ENCODE measurements at places on chromosomes 6 and 20.

DNA sequence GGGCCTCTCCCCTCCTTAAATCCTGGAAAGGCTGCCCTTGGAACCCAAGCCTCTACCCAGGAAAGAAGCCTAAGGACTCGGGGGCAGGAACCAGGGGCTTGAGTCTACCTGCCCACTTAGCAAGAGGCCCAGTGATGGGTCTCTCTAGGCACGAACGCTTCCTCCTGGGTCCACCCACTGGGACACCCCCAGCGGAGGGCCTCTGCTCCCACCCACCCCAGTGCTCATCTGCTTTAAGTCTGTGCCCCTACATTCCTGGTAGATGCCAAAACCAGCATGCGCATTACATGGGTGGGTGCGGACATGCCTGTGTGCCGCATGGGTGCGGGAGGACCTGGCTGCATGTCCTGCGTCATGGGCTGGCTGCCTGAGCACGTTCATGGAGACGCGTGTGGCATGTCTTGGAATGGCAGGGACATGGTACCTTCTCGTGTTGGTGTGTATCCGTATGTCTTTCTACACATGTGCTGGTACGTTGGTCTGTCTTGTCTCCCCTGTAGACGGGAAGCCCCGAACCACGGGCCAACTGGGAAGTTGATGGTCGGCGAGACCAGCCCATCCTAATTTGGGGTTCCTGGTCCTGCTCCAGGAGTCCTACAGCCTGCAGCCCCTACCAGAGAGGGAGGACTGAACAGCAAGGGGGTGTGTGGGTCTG is 29.3 kb downstream of the SNPH start:
- DNase-seq, result no peak

DNA sequence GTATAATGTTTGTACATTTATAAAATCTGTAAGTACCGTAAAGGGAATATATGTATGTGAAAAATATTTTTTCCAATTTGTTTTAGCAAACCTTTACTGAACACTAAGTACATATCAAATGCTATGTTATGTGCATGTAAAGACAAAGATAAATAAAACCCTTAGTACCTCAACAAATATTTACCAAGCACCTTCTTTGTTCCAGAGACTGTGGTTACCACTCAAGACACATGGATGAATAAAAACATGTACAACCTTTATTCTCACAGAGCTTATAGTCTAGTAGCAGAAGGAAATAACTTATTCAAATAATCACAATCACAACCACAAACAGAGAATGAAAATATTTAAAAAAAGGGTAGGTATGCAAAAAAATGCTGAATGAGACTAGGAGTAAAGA is 17.5 kb downstream of the TMX4 start:
- DNase-seq, result no peak

DNA sequence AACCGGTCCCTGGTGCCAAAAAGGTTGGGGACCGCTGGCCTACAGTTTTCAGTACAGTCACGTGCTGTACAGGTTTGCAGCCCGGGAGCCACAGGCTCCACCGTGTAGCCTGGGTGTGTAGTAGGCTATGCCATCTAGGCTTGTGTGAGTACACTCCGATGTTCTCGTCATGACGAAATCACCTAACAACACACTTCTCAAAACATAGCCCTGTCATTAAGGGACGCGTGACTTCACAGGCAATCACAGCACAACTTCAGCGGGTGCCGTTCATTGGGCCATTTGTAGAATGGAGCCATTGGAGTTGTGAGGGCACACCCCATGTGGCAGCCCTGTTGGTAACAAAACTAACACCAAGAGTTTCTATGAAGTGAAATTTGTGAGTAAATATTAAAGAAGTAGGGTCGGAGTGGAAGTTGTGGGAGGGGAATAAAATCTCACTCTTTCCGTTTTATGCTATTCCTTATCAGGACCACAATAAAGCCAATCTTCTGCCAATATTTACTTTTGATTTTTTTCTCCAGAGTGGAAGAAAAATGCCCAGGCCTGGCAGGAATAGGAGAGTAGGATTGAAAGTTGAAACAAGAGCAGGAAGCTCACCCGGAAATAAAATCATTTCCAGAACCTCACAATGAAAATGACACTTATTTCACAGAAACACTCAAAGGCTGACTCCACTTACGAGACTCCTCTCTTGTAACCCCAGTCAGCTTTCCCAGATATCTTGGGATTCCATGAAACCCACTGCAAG is 63.7 kb upstream of the PTPN1 start:
- DNase-seq, result no peak

DNA sequence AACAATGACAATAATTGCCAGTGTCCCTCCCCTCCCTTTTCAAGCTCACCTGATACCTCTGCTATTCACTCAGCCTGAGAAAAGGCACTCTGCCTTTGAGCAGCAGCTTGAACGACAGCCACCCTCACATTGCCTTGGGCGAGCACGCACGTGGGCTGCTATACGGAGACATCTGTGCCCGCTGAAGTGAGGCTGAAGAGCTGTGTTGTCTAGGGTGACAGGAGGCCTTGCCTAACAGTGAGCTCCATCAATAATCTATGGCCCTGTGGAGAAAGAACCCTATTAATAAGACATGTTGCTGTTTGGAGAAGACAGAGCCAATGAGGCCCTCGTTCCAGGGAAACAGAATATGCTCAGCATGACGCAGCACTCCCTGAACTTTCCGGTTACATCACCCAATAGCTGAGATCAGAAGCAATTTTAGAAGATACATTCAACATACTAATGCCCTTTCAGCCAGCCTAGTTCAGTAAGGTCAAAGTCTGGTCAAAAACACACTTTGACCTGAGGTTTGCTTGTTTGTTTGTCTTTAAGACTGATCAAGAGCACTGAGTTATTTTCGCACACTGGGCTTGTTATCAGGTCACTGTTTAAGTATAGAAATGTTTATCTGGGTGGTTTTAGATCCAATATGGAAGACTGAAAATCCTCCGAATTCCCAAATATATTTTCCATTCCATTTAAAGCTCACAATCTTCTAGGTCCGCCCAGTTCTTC is 30.6 kb downstream of the RBM24 start:
- DNase-seq, result peak; percentile 46

- peak; percentile 75 for DNase-seq
Observed at GRCh38 chr6:112603726-112604125, 256.6 kb downstream of the RFPL4B start.

- DNase-seq, result no peak
Observed at GRCh38 chr6:7445101-7445500, 55.5 kb downstream of the RIOK1 start.

DNA sequence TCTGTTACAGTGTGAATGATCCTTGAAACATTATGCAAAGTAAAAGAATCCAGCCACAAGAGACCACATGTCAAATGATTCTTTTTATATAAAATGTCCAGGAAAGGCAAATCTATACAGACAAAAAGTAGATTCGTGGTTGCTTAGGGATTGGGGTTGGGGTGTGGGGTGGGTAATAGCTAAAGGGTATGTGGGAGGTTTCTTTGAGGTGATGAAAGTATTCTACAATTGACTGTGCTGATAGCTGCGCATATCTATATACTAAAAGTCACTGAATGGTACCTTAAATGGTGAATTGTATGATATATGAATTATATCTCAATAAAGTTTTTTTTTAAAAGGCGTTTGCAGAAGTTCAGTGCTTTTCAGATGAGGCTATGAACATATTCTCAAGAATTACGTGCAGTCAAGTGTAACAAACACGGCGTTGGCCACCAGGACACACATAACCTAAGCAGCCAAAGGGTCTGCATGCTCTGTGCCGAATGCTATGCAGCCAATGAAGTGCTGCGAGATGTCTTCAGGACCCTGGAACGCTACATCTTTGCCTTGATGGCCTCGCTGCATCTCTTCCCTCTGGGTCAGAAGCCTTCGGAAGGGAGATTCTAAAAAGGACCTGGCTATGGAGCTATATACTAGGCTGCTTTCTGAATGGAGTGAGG is 96.9 kb downstream of the SCML4 start:
- no peak for DNase-seq

GRCh38 chr6:105896052-105896820 is 189.9 kb upstream of the PRDM1 start:
- peak; percentile 64 for DNase-seq

DNA sequence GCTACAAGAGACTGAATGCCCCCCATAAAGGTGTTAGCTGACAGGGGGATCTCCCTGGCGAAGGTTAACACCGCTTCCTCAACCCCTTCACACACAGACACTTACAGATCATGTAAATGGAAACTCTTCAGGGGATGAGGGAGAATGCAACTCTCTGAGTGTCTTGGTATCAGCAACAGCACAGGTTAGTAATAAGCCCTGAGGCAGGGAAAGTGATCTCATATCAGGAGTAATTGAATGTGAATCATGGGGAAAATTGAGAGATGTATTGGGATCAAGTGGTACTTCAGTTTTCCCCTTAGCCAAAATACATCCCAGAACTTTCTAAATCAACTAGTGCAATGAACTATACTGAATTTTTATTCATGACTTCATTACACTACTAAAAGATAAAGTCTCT is 23.8 kb downstream of the OR2J3 start:
- DNase-seq, result no peak

GRCh38 chr6:3316818-3317217 is 58.1 kb downstream of the PSMG4 start:
- no peak for DNase-seq

- no peak for DNase-seq
Observed at GRCh38 chr20:41279546-41280225, 37.8 kb downstream of the ZHX3 start.

GRCh38 chr6:26306232-26306631 is 58.8 kb upstream of the BTN3A2 start:
- DNase-seq, result no peak

DNA sequence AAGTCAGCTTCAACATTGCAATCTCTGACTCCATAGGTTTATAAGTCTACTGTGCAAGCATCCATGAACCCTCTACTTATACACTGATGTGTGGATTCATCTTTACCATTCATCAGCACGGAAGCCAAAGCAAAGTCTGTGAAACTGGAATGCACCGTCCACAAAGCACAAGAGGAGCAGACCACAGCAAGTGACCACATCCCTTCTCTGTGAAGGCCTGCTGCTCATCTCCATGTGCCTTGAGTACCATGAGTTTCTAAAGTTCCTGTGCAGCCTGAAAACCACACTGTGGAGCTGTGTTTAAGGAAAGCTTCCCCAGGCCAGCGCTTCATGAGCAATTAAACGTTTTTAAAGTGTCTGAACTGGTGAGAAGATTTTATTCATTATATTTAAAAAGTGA is 20.0 kb downstream of the GABRR1 start:
- no peak for DNase-seq

- DNase-seq, result no peak
Observed at GRCh38 chr20:54470697-54471096, 4.7 kb upstream of the DOK5 start.

- DNase-seq, result peak; percentile 54
Observed at GRCh38 chr20:62792182-62792939, 3.9 kb upstream of the MRGBP start.

GRCh38 chr6:165059032-165059431 is 250.4 kb downstream of the C6orf118 start:
- DNase-seq, result no peak

DNA sequence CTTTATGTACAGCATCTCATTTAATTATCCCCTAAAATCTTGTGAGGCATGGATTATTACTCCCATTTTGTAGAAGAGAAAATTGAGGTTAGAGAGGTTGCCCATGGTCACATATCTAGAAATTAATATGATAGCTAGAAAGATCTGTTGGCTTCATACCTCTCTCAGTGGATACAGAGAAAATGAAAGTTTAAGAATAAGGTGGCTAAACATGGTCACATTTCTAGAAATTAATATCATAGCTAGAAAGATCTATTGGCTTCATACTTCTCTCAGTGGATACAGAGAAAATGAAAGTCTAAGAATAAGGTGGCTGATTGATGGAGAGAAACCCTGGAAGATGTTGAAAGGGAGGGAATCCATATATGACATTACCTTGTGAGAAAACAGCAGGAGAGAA is 260.7 kb upstream of the MAN1A1 start:
- DNase-seq, result no peak

GRCh38 chr20:32906871-32907495 is 48.3 kb downstream of the EFCAB8 start:
- DNase-seq, result no peak

DNA sequence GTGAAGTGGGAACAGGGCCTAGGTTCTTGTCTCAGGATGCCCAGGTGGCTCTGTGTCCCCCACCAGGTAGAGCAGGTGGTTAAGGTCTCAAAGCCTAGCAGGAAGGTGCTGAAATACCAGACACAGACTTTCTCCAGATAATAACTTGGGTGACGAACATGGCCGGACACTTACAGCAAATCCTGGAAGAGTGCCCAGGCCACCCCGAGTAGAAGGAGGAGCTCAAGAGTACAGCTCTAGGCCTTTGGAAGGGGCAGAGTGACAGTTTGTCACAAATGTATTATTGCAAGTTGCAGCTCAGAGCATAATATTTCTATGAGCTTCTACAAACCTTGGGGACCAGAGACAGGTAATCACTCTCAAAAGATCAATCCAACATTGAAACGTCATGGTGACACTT is 251.6 kb upstream of the SOX4 start:
- no peak for DNase-seq

DNA sequence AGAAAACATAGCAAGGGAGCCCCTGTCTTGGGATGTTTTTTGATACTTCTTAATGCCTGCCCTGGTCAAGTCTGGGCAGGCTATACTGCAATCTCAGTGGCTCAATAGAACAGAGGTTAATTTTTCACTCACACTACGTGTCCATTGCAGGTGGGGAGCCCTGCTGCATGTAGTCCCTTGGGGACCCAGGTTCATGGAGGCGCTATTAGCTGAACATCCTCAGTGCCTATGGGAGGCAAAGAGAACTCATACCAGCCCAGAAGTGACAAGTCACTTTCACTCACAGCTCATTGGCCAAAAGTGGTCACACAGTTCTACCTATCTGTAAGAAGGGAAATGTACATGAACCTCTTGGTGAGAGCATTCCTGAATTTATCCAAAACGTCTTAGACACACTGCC is 23.2 kb downstream of the CGA start:
- DNase-seq, result no peak

DNA sequence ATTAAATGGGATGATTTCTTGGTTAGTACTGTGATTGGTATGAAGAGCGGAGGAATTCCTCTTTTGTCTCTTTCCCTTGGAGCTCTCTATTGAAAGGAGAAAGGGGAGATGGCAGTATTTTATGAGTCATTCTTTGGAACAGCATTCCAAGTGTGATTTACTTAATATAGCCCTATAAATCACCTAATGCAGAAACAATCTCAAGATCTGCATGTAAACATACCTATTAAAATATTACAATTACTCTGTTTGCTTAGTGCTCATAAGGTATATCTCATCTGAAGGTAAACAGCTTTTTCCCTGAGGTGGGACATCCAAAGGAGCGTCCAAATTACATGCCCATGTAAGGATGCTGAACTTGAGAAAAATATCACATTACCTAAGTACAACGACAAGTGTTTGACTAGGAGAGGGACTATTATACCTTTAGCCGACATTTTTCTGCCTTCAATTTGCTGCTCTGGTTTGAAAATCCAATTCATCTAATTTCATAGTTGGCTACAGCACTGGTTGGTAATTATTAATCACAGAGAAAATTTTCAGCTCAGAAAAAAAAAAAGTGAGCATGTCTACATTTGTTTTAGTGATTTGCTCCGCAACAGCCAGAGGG is 229.0 kb downstream of the FOXC1 start:
- no peak for DNase-seq

- DNase-seq, result peak; percentile 88
Observed at GRCh38 chr6:137729866-137730629, 137.0 kb upstream of the TNFAIP3 start.

Data from trophoblast cell (in vitro differentiated cells and primary cell).